ENCODE measurements at places on chromosomes 5 and 9.
A peak's percentile ranks its signal among the peaks of the same experiment; 100 is the strongest.

GRCh38 chr9:72025906-72026305 is 34.5 kb downstream of the C9orf57 start:
- no peak for DNase-seq

- no peak for DNase-seq
Measured at GRCh38 chr9:130949188-130950038, 10.4 kb upstream of the FIBCD1 start.

GRCh38 chr5:100676817-100677631 is 141.8 kb downstream of the FAM174A start:
- no peak for DNase-seq

DNA sequence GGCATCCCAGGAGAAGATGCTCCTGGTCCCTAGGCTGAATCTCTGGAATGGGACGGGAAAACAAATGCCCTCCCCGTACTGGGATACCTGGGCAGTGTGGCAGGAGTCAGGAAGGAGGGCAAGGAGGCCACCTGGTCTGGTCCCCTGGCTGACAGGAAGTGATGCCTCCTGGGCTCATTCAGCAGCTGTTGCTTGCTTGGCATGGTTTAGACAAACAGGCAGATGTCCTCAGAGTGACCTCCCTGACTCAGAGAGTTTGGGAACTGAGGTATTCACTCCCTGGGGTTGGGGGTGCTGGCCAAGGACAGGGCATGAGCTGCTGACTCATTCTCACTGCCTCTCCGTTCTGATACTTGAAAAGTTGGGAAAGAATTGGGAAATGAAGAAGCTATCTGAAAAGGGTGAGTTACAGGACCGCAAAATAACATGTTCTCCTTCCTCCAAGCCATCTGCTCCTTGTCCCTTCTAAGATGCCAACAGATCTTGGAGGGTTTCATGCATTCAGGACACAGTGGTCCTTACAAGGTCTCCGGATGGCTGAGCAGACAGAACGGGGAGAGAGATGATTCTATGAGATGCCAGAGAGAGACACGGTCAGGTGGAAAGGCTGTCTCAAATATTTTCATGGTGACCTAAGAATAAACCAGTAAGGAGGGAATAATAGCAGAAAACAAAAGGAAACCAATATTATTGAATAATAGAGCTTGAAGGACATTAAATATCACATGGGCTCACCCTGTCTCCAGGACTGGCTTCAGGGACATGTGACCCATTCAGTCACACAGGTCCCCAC is 534.5 kb downstream of the BNC2 start:
- peak; percentile 77 for DNase-seq

- no peak for DNase-seq
Measured at GRCh38 chr5:52710310-52710971, 77.3 kb upstream of the ITGA1 start.

GRCh38 chr9:88835038-88835466 is 156.2 kb upstream of the S1PR3 start:
- no peak for DNase-seq

DNA sequence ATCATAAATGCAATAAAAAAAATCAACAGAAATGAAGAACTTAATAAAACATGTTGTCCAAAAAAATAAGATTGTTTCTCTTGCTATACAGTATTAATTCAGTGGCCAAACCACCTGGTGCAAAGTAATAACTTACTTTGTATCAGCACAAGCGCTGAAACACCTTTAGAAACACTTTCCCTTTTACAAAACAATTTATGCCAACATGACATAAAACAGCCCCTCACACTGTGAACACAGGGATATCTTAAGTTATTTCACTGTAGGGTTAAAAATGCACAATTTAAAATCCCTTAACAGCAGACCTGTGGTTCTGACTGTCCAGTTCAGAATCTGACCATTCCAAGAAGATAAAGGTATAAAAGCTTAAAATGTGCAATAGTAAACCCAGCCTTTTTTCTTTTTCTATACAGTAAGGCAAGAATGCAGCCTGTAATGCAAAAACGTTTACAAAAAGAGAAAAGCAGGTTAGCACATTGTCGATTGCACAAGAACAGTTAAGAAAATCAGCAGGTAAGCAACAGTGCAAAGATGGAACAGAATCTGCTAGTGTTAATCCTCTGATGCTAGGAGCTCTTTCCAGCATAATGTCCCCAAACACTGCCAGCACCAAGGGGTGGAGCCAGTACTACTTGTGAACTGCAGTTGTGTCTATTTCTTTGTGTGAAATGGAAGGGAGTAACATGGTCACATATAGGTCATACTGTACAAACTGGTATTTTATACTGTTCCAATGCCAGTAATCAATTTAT is 21.6 kb downstream of the RAB14 start:
- no peak for DNase-seq

DNA sequence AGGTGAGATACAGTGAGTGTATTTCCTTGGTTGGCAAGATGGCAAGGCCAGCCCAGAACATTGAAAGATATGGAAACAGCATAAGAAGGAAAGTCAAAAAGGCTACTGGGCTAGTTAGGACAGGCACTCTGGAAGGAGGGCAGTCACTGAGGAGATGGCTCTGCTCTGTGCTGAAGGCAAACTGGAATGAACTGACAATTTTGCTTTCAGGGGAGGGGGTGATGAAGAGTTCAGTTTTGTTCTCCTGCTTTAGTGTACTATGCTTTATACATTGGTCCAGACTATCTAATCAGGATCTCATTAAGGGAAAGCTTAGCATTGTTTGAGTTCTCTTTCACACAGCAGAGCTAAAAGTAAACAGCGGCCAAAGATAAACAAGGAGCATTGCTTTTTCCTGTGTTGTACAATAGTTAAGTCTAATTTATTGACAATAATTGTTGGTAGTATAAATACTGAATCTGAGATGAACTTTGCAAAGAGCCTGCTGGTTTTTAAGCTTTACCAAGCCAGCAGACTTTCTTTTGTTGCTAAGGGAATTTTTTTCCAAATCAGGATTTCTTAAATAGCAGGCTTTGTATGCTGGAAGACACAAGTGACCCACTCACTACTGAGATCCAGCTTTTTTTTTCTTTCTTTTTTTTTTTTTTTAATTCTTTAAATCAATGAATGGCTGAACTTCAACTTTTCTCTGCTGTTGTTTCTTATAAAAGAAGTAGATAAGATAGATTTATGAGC is 355.5 kb downstream of the ARRDC3 start:
- no peak for DNase-seq

GRCh38 chr9:36341936-36342577 is 58.0 kb downstream of the RNF38 start:
- DNase-seq, result no peak

- DNase-seq, result no peak
Measured at GRCh38 chr9:123073991-123074422, 40.5 kb downstream of the GPR21 start.

- DNase-seq, result peak; percentile 85
Measured at GRCh38 chr9:14693251-14693861, at the start of gene ZDHHC21. Gene ZDHHC21, minus strand, starts transcription at chr9:14693432. Its CDS starts 19,092 bp downstream, at chr9:14674340.

GRCh38 chr5:149447373-149448367 is 68.6 kb upstream of the IL17B start:
- no peak for DNase-seq

- no peak for DNase-seq
Measured at GRCh38 chr5:3303777-3304176, 291.9 kb upstream of the IRX1 start.

DNA sequence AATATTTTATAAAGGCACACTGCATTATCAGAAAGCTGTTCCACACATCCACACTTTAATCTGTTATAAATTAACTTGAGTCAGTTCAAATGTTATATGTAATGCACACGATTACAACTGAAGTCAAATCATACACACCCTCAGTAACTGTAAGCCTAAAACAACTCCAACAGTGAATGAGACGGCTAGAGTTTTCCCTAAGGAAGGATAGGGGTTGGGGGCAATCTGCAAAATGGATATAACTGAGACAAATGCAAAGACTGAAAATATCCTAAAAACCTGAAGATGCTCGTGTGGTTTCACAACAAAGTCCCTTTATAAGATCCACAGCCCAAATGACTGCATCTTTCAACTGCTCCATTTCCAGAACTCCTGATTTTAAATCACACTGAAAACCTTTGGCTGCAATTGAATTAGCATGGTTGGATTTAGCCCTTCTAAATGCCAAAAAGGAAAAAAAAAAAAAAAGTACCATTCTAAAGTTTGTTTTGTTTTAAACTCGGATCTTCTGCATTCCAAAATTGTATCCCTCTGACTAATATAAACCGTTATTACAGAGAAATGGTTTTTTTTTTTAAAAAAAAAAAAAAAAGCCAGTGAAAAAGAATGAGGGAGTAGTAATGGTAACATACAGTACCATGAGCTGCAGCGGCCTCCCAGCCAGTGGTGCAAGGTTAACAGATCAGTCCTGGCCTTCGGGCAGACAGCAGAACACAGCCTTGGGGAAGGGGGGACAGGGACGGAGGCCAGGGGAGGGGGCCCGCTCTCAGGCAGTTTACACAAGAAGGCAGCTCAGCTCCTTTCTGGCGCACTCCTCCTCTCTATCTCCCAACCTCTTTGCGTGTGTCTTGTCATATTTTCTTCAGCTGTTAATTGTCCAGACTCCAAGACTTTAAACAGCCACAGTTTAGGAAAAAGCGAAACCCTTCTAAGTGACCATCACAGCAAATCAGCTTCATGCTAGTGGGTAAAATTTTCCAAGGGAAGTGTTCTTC is 166.1 kb downstream of the BNC2 start:
- peak; percentile 67 for DNase-seq

GRCh38 chr9:105912863-105913516 is 218.6 kb downstream of the TMEM38B start:
- no peak for DNase-seq

GRCh38 chr5:94276048-94276447 is 342.4 kb downstream of the KIAA0825 start:
- no peak for DNase-seq

DNA sequence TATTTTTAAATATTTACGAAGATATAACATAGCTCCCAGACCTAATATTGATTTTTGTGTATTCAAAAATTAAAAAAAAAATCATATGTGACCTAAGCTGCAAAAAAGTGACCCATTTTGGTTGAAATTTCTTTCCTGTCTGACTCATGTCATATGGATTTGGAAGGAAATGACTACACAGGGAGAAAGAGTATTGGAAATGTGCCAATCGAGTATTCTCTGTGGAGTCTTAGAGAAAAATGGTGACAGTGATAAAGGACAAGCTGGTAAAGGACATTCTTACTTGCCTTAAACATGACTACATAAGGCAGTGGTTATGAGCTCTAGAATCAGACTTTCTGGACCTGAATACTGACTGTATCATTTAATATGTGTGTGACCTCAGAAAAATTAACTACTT is 262.9 kb upstream of the PTPRD start:
- DNase-seq, result no peak

- no peak for DNase-seq
Measured at GRCh38 chr9:75957116-75957515, 66.6 kb downstream of the PCSK5 start.

GRCh38 chr5:137304226-137304874 is 194.8 kb downstream of the SPOCK1 start:
- peak; percentile 47 for DNase-seq

GRCh38 chr9:74379718-74380117 is 117.4 kb upstream of the RORB start:
- DNase-seq, result no peak

- DNase-seq, result no peak
Measured at GRCh38 chr9:101460965-101461364, 25.4 kb upstream of the ALDOB start.

- no peak for DNase-seq
Measured at GRCh38 chr5:176748073-176748966, 62.0 kb upstream of the UNC5A start.

GRCh38 chr9:37369671-37370070 is 52.8 kb upstream of the GRHPR start:
- DNase-seq, result no peak

- DNase-seq, result no peak
Measured at GRCh38 chr5:83029912-83030311, 47.3 kb downstream of the TMEM167A start.

- no peak for DNase-seq
Measured at GRCh38 chr9:90037146-90037797, 432.5 kb downstream of the GADD45G start.

DNA sequence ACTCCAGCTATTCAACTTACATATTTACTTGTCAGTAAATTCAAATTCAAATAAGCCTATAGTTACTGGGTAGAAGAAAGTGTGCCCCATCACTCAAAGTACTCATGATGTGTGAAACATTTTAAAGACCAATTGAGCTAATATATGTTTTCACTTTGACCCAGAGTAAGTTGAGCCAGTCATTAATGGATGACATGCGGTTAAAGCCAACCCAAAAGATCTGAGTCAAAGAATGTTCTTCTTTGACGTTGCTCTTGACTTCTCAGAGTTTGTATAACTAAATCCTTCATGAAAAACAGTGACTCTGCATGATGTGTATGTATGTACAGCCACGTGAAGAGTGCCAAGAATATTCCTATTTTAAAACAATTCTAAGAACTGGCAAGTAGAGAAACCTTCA is 237.4 kb downstream of the NR2F1-AS1 start:
- DNase-seq, result no peak

DNA sequence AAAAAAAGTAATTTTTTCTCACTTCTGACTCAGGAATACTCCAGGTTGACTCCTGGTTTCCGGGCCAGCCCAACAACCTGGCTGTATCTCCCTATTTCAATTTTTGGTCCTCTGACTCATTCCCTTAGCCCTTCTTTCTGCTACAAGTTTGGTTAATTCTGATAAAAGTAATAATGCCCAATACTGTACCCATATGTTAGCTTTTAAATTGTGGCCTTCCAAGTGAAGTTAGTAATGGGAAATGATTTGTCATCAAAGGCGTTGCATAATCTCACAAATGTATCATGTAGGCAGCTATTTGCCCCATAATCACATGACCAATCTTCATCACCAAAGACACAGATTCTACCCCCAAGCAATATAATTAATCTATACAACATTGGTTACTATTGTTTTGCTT is 31.1 kb upstream of the BNC2 start:
- DNase-seq, result no peak
